ENCODE measurements at places on chromosomes 3 and 15.

- DNase-seq, result no peak
Measured at GRCh38 chr3:32643354-32643753, 41.6 kb upstream of the CNOT10 start.

DNA sequence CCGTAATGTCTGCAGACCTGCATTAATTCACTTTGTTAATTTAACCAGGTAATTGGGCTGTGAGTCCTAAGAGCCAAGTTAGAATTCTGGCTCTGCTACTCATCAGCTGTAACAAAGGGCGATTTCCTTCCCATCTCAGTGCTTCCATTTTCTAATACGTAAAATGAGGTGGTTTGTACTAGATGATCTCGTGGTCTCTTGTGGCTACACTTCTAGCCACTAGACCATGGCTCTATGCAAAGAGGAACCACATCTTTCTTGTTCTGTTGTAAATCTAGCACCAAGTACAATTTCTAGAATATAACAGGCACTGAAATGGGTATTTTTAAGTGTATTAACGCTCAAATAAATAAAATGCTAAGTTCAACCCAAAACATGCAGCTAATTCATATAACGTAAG lies 174.4 kb upstream of the THBS1 start:
- no peak for DNase-seq

DNA sequence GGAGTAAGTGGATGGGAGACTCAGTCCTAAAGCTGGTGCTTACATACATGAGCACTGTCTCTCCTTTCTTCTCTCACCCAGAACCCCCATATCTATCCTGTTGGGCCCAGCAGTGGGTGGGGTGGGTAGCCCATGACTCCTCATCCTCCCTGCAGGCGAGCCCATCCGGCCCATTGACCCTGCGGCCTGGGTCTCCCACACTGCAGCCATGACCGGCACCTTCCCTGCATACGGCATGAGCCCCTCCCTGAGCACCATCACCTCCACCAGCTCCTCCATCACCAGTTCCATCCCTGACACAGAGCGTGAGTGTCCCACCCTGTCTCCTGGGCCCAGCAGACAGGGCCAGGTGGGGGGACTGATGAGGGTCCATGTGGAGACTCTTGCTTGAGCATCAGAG lies 8.0 kb upstream of the AP2M1 start:
- no peak for DNase-seq

DNA sequence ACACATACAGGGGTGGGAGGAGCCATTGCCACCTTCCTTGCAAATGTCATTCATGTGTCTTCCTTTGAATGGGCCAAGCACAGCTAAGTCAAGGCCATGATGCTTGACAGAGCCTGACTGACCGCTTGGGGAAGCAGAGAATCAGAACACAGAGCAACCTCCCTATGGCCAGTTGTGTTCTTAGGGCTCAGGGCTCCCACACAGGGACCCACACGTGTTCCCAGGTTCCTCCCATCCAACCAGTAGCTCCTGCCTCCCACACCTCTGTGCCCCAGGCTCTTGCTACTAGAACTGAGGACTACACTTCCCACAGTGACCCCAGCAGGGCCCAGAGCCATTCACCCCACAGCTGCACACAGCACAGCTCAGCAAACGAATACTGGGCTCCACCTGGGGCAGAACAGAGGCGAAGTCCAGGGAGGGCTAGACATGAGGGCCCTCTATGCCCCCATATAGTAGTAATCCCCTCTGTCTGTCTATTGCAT lies 42.9 kb downstream of the KLF15 start:
- DNase-seq, result no peak
